ENCODE measurements at places on chromosomes 2 and 18.

- DNase-seq: no peak
These were observed 168.7 kb upstream of the FN1 start for GRCh38 chr2:215604606-215605005.

DNA sequence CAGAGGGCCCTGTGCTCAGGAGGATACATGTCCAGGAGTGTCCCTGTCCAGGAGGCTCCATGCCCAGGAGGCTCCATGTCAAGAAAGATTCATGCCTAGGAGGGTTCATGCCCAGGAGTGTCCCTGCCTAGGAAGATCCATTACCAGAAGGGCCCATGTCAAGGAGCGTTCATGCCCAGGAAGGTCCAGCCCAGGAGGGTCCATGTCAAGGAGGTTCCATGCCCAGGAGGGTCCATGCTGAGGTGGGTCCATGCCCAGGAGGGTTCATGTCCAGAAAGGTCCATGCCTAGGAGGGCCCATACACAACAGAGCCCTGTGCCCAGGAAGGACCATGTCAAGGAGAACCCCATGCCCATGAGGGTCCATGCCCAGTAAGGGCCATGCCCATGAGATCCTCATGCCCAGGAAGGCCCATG is 7.0 kb downstream of the GPR35 start:
- no peak for DNase-seq

DNA sequence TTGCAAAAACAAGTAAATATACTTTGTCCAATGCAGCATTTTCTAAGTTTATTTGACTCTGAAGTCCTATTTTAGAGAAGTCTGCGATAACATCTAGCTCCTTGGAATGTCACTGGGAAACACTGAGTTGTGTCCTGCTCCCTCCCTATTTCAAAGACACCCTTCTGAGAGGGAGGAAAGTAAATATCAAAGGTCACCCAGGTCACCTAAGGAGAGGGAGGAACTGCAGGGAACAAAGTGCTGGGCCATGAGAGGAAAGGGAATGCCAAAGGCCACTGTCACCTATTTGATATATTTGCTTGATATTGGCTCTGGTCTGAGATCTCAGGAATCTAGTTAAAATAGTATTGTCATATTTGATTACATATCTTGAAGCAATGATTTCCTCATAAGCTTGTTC is 201.3 kb downstream of the GCA start:
- DNase-seq: no peak

- no peak for DNase-seq
These were observed 416.4 kb downstream of the CMPK2 start for GRCh38 chr2:6449343-6449742.

GRCh38 chr2:175840256-175840655 is 161.8 kb downstream of the LNPK start:
- no peak for DNase-seq

- no peak for DNase-seq
These were observed 53.1 kb upstream of the ZEB2 start for GRCh38 chr2:144572977-144573376.

DNA sequence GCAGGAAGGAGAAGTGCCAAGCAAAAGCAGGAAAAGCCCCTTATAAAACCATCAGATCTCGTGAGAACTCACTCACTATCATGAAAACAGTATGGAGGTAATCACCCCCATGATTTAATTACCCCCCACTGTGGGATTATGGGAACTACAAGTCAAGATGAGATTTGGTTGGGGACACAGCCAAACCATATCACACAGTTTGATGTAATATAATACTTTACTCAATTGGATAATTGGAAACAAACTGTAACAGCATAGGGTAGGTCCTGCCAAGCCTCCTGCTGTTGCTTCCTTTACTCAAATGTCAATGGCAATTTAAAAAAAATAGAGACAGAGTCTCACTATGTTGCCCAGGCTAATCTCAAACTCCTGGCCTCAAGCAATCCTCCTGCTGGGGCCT is 15.5 kb upstream of the METTL21A start:
- DNase-seq: no peak

- no peak for DNase-seq
These were observed 217.7 kb downstream of the MCFD2 start for GRCh38 chr2:46697830-46698323.

DNA sequence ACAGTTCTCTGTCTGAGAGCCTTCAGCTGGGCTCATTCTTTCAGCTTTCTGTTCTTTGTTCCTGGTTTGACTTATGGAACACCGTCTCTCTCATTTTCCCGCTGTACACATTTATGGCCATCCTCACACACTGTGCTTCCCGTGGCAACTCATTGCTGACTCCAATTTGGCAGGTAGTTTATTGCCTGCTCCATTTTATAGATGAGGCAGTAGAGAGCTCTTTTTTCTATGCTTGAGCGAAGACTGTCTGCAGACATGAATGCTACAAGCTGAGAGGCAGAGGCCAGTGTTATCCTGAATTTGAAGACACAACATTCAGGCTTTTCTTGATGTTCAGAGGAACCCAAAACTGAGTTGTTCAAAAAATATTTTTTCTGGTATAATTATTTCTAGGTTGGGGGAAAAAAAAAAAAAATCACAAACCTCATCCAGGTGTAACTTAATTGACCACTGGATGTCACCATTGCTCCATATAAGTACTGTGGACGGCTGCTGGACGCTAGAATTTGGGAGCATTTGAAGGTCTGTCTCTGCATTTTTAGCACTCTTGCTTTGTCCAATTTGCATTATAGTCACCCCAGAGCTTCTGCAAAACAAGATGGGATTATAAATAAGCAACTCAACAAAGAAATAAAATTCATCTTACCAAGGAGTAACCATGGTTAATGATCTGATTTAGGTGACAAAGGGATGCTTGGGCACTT is 83.5 kb downstream of the HRH4 start:
- no peak for DNase-seq

- DNase-seq: peak; percentile 37
These were observed 36.3 kb upstream of the ITM2C start for GRCh38 chr2:230828272-230828961.

DNA sequence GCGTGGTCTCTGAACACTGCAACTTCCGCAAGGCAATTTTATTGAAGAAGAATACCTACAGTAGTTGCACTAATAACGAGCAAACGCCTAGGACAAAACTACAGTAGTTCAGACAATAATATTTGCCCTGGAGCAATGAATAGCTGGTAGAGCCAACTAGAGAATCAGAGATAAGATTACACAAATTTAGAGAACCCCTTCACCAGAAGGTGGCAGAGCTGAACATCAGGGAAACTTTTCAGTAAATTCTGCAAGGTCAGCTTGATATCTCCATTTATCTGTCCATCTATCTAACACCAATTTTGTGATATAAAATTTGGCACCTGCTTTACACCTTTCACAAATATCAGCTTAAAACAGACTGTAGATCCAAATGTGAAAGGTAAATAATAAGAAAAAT is 43.8 kb downstream of the CDH19 start:
- no peak for DNase-seq

DNA sequence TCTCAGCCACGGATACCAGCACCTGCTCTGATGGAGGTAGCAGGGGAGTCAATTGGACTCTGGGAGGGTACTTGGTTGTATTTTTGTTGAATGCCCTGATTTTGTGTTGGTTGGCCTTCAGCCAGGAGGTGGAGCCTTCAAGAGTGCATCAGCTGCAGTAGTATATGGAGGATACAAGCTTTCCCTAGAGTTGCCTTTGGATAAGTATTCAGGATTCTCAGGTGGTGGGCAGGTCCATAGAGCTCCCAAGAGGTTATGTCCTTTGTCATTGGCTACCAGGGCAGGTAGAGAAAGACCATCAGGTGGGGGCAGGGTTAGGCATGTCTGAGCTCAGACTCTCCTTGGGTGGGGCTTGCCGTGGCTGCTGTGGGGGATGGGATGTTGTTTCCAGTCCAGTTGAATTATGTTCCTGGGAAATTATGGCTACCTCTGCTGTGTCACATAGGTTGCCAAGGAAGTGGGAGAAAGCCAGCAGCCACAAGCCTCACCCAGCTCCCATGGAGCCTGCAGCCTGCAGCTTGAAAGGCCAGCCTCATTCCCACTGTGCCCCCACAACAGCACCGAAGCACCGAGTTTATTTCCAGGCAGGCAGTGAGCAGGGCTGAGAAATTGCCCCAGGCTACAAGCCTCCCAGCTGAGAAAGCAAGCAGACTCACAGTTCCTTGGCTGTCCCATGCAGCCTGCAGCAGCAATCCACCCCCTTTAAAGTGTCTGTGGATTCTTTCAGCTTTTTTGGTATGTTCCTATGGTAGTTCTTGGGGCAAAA is 38.6 kb upstream of the CHST9 start:
- no peak for DNase-seq

DNA sequence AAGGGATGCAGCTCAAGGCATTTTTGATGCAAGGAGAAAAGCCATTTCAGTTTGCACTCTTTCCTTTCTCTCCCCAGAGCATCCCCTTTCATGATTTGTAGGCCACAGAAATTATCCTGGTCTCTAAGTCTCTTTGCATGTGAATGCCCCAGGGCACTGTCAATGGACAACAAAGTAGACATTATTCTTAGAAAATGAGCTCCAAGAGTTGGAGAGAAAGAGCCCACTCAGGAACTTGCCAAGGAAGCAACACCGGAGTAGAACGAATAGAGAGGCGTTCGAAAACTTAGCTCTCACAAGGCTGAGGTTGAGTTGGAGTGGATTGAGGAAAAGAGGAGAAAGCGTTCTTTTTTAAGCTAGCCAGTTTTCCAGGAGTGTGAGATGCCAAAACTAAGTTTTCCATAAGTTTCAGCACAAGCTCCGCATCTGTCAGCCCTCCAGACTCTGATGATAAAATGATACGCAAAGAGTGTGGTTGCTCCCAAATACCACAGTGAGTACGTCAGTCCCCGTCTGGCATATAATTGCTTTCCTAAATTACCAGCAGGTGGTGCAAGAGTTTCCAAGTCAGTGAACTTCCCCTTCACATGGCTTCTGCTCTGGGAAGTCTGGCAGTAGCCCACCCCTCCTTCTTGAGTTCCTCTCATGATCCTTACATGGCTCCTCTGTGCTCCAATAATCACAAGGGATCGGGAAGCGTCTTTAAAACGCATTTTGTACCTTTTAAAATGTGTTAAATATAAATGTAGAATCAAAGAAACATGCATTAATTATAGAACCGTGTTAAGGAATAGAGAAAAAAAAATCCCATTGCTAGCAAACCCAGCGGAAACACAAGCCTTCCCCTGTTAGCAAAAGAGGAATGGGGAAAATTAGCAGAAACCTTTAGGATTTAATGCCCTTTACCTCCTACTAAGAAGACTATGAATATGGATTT is 1060.6 kb upstream of the FANCL start:
- peak; percentile 4 for DNase-seq

- DNase-seq: peak; percentile 49
These were observed 214.6 kb downstream of the SETBP1 start for GRCh38 chr18:44895176-44895798.

DNA sequence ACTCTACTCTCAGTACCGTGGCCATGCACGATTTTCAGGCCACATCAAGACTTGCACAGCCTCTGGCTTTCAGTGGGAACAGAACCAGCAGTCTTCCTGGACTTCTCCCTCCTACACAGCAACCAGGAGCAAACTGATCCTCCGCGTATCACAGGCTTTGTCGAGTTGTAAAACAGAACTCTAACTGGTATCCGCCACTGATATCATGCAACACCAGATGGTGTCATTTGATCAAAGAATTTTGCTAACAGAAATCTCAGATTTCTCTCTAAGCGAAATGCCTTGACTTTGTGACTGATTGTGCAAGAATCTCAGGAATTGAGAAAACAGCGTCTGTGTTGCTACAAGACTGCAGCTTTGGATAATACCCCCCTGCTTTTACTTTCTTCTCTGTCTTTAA is 85.7 kb downstream of the COPS8 start:
- DNase-seq: no peak

GRCh38 chr2:101899871-101900270 is 91.9 kb upstream of the IL1R2 start:
- no peak for DNase-seq

DNA sequence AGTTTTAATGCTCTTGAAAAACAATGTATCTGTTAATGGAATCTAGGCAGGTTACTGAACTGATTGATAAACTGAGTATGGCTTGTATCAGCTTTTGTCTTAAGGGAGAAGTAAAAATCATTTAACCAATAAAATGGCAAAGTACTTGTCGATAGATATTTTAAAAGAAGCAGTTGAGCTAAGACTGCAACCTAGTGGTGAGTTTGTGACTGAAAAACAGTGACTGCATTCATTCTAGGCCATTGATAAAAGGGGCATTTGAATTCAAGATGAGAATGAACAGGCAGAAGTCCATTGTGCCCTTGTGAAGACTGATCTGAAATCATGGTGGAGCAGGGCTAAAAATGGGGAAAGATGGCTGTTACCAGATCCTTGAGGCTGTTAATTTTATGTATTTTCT is 59.4 kb upstream of the MSTN start:
- DNase-seq: no peak

DNA sequence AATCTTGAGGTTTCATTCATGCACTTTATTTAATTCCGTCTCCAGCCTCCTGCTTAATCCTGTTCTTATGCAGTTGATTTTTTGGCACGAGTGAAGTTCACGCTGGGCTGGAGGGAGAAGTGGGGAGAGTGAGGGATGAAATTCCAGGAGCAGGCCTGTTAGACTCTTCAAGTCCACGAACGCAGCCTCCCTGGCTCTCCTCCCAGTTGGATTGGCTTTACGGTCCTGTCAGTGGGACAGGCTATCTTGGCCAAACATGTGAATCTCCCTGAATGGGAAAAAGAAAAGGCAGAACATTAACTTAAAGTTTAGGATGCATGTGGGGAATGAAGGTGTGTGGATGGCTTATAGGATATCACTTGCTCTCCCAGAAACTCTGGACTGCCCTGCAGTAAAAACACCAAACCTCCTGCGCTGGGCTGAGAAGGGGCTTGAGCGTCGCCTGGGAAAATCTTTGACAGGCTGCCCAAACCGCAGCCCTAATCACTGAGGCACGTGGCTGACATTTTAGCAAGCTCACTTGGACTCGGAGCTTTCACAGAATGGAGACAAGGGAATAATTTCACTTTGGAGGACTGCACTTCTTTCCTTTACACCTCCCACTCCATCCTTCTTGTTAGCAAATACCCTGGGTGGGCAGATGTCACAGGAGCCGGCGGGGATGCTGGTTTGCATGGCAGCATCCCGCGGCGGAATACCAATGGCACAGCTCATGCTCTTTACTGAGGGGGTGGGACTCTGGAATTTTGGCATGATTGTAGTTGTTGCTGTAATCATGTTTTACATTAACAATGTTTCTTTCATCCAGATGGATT is 93.9 kb downstream of the ACKR3 start:
- no peak for DNase-seq

DNA sequence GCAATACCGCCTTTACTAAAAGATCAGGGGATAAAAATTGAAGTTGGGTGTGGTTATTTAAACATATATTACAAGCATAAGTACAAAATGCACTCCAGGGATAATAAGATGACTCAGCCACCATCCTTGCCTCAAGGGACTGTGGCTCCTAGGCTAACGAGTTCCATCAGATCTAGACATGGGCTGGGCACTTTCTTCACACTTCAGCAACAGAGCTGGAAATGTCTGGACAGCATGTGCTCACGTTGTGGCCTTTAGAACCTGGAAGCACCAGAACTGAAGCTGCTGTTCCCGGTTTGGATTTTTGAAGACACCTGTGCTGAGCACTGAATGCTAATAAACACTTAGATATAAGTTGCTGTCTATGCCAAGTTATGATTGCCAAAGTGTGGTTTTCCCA is 384.2 kb upstream of the SALL3 start:
- no peak for DNase-seq
